ENCODE measurements at places on chromosomes 7 and 10.

- no peak for DNase-seq
Measured at GRCh38 chr7:41682422-41682821, 20.5 kb downstream of the INHBA start.

DNA sequence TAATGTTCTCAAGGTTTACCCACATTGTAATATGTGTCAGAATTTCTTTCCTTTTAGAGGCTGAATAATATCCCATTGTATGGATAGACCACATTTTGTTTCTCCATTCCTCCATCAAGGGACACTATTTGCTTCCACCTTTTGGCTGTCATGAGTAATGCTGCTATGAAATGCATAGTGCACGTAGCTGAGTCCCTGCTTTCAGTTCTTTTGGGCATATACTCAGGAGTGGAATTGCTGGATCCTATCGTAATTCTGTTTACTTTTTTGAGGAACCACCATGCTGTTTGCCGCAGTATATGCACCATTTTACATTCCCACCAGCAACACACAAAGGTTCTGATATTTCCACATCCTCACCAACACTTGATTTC lies 60.0 kb downstream of the PRF1 start:
- DNase-seq = no peak

DNA sequence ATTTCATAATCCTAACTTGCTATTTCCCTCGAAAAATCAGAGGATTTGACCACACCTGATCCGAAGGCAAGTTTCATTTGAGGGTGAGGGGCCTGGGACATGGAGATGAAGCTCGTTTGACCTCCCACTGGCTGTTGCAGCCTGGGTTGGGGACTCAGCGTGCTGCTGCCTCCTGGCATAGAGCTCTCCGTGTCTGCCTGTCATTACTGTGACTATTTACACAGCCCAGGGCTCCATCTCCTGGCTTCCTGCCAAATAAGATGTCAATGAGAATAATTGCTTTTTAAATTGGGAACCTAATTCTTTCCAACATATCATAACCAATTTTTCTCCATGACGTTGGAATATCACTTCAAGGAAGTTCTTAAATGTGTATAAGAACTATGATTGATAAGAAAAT lies 139.3 kb upstream of the COBL start:
- DNase-seq = no peak

- DNase-seq = no peak
Measured at GRCh38 chr10:131792809-131793208, 108.0 kb upstream of the PPP2R2D start.

DNA sequence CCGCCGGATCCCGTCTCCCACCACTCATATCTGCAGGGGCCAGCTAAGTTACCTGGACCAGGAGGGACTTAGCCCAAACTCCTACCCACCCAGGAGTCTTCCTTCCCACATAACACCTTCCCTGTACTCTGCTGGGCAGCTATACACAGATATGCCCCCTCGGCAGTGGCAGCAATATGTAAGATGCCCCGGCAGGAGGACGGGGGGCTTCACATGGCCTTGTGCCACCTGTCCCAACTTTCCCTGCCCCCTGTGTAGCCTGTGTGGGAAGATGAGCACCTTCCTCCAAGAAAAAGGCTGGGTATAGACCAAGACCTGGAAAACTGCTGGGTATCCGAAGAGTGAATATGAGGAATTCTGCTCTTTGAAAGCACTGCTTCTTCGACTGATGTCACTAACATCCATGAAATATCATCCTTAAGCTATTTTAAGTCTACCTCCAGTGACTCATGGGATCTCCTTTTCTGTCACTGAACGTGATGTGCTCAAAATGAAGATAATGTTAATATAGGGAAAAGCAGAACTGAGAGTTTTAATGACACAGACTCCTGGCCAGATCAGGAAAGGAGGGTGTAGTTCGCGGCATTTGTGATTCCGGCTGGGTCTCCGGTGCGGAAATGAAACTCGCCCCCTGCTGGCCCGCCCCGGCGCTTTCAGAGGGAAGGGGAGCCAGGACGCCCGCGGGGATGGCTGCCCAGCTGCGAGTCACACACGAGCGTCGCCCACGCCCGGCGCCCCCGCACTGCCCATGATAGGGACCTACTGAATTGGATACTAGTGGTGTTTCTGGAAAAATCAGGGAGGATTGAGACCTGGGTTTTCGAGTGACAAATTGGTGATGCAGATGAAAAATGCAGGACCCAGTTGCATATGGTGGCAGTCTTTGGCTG lies 256.9 kb upstream of the NFE2L3 start:
- DNase-seq = peak; percentile 88

DNA sequence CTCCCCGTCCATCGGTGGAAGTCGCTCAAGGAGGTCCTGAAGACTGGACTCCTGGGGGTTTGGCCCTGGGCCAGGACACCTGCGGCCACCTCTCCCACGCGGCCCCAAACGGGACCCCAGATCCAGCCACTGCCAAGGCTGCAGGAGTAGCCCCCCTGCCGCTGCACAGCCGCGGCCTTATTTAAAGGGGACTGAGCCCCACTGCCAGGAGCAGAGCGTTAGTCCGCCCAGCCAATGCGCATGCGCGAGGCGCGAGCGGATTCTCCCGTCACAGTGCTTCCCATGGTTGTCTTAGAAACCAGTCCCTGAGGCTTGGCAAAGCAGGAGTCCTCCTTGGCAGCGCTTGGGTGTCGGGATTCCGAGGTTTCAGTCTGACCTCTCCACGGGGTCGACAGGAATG lies 320.0 kb downstream of the ZNF716 start:
- DNase-seq = no peak

DNA sequence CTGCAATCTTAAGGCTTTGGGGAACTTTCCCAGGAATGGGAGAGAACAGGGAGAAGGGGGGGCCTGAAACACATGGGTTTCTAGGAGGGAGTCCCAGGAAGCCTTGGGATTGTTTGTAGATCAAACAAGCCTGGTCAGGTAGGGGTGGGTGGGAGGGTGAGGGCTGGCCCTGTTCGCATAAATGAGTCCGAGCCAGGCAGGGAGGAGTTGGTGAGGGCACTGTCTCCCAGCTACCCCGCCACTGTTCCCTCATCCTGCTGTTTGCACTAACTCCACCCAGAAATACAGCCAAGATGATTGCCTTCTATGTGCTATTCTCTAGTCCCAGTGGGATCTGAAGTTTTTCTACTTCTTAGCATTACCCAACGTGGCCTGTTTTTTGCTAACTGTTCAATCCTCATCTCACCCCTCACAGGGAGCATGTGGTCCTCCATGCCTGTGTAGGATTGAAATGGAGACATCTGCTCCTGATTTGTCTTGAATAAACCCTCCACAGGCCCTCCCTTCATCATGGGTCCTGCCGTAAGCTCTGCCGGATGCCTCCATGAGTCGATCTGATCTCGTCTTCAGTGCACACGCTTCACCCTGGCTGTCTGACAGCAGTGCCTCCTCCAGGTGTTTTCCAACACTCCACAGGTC lies 257.0 kb downstream of the COBL start:
- no peak for DNase-seq

- no peak for DNase-seq
Measured at GRCh38 chr7:75546237-75547015, 54.3 kb downstream of the SPDYE5 start.

DNA sequence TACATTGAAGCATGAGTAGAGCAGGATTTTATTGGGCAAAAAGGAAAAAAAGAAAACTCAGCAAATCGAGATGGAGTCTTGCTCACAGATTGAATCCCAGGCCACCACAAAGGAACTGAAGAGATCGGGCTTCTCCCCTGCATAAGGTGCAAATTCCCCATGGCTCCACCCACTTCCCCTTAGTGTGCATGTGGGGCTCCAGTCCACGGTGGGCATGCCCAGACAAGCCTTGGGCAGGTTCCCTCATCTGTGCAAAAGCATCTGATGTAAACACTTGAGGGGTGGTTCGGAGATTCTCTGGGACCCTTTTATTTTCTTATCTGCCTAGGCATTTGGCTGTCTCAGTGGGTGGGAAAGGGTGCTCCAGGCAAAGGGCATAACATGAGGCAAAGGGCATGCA lies 150.7 kb downstream of the CFTR start:
- DNase-seq = no peak

- DNase-seq = no peak
Measured at GRCh38 chr7:90655566-90655965, 59.4 kb downstream of the CDK14 start.

- no peak for DNase-seq
Measured at GRCh38 chr10:88152728-88153133, 289.3 kb downstream of the PTEN start.

DNA sequence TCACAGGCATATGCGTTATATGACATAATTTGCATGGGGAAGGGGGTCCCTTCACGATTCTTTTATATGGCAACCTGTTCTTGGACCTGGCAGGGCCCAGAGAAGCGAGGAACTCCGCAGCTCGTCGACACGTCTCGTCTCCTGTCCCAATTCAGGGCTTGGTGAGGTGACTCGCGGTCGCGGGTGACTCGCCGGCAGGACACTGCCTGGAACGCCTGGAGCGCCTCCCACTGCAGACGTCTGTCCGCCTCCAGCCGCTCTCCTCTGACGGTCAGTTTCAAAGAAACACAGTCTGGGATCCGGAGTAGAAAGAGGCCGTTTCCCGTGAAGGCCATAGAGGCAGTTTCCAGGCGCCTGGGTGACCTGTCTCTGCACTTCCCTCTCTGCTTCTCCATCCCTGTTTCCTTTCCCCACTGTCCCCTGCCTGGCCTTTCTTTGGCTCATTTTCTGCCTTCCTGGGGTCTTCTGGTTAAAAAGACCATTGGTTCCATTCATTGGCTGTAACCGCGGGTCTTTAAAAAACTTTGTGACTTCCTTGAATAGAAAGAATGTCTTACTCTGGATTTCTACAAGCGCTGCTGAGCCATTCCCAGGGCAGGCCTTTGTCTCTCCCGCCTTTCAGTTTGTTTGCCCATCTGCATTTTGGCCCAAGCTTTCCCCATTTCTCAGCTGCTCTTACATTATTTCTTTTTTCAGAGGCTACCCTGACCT lies 1.2 kb downstream of the UPP1 start:
- no peak for DNase-seq

- DNase-seq = no peak
Measured at GRCh38 chr10:43208147-43209073, 58.5 kb downstream of the RASGEF1A start.

- no peak for DNase-seq
Measured at GRCh38 chr7:127256041-127256725, 3.4 kb upstream of the GRM8 start.

- no peak for DNase-seq
Measured at GRCh38 chr7:70346844-70347462, 748.7 kb downstream of the AUTS2 start.

- DNase-seq = no peak
Measured at GRCh38 chr7:44068054-44068453, 2.7 kb upstream of the PGAM2 start.

DNA sequence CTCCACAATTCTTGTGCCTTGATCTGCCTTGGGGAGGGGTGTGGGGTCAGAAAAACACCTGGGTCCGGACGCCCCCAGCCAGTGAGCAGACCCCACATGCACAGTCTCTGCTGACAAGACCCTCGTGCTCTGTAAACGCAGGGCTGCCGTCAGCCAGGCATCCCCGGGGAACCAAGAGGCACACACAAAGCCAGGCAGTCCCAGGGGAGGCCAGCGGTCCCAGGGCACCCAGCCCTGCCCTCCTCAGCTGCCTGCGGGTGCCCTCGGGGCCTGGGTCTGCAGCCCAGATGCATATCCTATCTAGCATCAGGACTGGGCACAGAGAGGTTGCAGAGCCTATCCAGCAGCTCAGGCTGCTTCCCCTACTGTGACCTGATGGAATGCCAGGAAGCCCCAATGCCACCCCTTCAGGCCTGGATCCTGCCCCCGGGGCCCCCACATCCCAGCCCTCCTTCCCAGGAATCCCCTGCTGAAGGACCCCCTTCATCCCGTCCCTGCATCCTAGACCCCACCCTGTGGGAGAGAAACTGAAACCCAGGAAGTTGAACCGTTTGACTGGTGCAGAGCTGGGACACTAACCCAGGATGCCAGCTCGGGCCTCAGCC lies 92.4 kb downstream of the MICALL2 start:
- DNase-seq = no peak

DNA sequence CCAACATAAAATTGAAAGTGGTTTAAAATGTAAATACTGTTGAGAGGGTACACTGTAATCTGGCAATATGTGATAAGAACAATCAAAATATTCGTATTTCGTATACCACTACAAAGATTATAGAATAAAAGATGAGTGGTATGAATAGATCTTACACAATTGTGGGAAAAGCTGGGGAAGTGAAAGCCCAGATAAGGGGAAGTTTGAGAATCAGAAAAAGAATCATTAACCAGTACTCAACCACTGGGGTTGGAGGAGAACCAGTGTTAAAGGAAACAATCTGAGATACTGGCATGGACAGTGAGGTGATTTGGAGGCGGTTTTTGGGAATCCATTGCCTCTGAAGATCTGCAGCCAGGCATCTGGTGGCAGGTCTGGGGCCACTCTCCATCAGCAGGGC lies 59.7 kb upstream of the CDK14 start:
- DNase-seq = peak; percentile 1

DNA sequence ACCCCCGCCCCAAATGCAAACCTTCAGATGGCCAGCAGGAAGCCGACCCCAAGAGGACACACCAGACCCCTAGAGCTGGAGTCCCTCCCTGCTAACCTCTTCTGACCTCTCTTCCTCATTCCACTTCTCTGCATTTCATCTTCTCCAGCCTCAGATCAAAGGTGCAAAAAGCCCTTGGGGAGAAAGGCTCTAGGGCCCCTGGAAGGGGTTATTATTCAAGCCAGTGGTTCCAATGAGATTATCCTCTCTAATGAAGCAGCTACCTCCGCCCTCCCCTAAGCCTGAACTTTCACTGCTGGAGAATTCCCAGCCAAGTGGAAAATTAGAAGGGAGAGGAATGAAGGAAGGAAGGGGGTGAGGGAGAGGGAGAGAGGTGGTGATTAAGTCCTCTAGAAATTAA lies 343.9 kb downstream of the PLXNA4 start:
- DNase-seq = no peak

- DNase-seq = no peak
Measured at GRCh38 chr10:52769966-52770365, 2.6 kb downstream of the MBL2 start.

GRCh38 chr10:51522858-51523257 lies 176.5 kb downstream of the CSTF2T start:
- DNase-seq = no peak

DNA sequence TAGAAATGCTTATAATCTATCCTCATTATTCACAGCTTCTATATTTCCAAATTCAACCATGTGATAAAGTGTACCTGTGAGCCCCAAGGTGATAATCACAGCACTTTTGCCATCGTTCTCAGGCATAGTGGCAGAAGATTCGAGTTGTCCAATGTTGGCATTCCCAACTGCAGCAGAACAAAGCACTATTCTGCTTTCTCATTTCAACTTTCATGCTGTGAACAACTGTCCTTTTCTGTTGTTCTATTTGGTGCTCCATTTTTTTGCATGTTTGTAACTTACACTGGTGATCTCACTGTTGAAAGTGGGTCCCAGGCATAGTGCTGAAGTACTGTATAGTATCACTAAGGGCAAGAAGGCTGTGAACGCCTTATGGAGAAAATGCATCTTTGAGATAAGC lies 438.2 kb downstream of the PAXIP1 start:
- DNase-seq = no peak

DNA sequence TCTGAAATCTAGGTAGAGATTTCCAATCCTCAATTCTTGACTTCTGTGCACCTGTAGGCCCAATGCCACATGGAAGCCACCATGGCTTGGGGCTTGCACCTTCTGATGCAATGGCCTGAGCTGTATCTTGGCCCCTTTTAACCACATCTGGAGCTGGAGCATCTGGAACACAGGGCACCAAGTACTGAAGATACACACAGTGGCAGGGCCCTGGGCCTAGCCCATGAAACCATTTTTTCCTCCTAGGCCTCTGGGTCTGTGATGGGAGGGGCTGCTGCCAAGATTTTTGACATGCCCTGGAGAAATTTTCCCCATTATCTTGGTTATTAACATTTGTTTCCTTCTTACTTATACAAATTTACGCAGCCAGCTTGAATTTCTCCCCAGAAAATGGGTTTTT lies 39.1 kb downstream of the GCC1 start:
- no peak for DNase-seq

Measured in SIG-M5 (cell line).